ENCODE measurements at places on chromosomes 1 and 21.

- peak; percentile 7 for DNase-seq
These were observed 52.9 kb upstream of the CD46 start for GRCh38 chr1:207698822-207699483.

GRCh38 chr1:52238474-52238873 is 96.6 kb downstream of the ZFYVE9 start:
- no peak for DNase-seq

- DNase-seq: no peak
These were observed 7.9 kb upstream of the LORICRIN start for GRCh38 chr1:153251562-153251961.

- DNase-seq: no peak
These were observed 2.0 kb upstream of the INPP5B start for GRCh38 chr1:37948841-37949240.

- DNase-seq: peak; percentile 98
These were observed 38.5 kb downstream of the IER5 start for GRCh38 chr1:181126871-181127587.

DNA sequence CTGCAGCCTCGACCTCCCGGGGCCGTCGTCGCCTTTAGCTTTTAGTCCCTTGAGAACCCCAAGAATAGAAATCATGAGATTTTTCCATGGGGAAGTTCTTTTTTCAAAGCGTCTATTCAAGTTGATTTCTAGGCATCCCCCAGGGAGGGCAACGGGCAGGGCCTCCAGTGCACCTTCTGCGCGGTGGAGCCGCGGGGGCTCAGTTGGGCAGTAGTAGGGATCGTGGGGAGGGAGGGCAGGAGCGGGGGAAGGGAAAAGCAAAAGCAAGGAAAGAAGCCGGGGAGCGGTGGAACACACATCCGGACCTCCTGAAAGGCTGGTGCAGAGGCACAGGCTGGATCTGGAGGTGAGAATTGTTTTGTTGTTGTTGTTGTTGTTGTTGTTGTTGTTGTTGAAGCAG is 103.4 kb downstream of the PPIAL4G start:
- no peak for DNase-seq

DNA sequence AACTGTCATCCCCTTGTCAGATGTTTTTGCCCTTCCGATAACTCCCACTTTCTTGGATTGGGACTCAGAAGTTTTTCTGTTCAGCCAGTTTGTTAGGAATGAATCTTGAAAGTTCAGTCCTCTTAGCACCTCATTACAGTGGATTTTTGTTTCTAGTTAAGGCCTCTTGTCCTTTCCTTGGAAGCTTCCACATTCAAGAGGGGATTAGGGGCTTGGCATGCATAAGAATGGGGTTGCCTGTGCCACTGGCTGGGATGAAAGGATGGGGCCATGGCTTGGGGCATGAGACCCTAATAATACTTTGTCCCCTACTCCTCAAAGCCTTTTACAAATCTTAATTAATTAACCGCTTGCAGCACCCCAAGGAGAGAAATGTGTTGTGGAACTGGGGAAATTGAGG is 2.4 kb upstream of the DHDDS start:
- no peak for DNase-seq

- no peak for DNase-seq
These were observed 99.3 kb downstream of the NPHS2 start for GRCh38 chr1:179476484-179476883.

DNA sequence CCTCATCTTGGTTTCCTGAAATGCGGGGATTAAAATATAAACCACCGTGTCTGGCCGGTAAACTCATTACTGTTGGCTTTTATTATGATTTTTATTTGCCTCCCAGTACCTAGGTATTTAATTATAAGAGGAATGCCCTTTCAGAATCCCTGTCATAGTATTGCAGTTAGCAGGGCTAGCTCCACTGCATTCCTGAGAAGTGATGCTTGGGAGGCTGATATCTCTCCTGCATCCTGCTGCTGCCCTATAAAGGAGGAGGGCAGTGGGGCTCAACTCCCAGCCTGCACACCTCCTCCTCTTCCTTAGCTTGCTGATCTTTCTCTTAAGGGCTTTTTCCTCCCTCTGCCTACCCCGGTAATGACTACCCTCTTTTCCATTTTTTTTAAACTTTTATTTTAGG is 19.9 kb upstream of the DISC1 start:
- DNase-seq: no peak

DNA sequence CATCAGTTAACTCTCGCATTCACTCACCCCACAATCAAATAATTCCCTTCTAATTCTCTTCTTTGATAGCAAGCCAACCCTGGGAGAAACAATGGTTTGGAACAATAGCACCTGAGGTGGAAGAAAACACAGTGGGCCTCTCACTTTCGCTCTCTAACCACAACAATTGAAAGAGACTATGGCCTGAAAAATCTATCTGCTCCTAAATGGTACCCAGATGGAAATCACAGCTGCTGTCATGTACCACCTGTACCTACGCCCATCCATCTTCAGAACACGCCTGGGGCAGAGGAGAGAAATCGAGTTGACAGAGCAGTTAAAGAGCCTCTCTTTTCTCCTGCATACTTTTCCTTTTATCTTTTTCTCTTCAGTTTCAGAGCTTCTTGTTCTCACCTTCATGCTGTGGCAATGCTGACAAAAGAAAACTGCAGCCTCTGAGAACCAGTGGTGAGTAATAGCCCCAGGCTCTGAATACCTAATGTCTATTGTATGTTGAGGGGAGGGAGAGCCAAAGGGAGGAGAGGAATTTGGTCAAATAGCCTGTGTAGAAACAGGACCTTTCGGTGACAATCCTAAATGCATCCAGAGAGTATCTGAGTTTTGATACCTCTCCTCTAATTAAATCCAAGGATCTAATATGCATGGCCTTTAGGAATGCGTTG is 57.7 kb downstream of the ZC3H11B start:
- DNase-seq: no peak

GRCh38 chr1:230377324-230377723 is 48.8 kb downstream of the PGBD5 start:
- no peak for DNase-seq

- no peak for DNase-seq
These were observed 321.5 kb upstream of the FAM78B start for GRCh38 chr1:166488327-166488726.

DNA sequence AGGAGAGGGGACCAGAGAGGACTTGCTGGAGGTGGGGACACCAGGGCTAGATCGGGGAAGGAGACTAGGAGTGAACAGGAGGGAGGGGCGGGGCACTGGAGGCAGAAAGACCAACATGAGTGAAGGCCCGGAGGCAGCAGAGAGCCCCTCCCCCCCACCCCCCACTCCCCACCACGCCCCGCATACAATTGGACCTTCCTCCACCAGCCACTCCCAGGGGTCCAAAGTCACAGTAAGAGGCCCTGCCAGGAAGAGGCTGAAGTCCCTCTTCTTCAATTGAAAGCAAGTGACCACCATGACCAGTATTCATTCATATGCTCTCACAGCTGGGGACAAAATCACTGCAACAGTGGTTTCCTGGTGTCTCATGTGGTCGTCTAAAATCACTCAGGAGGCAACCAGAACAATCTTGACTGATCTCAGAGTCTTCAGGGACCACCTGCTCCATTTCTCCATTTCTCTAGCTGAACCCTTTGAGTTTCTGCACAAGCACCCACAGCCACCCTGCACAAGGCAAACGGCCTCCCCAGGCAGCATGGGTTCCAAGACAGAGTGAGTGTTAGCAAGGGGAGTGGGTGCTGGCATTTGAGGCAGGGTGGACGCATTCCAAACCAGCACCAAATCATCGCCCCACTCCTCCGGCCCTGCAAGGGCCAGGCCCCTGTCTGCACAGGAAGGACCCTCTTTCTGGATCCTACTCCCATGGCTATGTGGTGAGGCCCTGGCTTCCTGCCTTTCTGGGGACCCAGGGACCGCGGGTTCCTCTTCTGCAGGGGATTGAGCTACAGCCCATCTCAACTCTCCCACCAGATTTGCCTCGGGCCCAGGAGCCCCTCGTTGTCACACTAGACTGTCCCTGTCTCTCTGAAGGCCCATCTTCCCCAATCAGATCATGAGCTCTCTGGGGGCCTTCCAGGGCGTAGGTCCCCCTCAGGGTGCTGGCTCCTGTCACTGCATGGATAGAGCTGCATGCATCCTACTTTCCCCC is 17.0 kb downstream of the LAPTM5 start:
- no peak for DNase-seq

GRCh38 chr1:39829791-39830533 is 41.3 kb upstream of the BMP8B start:
- DNase-seq: no peak

DNA sequence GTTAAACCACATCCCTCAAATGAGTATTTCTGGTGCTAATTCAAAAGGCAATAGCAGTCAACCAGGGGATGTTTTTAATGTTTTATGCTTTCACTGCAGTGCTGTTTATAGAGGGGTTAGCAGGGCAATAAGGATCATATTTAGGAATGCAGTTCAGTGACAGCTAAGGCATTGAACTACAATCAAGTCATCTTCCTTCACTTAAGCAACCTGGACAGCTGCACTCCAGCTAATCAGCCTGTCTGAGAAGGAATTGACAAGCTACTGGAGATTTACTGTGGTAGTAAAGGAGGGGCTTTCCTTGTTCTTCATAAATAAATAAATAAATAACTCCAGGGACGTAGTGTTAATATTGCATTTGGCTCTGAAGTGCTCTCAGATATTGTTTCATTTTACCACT is 93.9 kb downstream of the DAB1 start:
- DNase-seq: no peak

DNA sequence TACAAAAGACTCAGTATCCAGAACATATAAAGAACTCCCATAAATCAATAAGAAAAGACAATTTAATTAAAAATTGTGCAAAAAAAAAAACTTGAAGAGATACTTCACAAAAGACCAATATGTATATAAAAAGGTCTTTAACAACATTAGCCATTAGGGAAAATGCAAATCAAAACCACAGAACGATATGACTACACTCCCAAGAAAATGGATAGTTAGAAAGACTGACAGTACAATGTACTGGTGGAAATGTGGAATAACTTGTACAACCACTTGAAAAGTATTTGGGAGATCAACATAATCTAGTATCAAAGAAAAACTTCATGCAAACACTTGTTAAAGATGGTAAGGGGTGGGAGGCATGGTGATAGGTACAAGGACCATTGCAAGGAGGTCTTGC is 3.9 kb upstream of the CLCA1 start:
- no peak for DNase-seq

DNA sequence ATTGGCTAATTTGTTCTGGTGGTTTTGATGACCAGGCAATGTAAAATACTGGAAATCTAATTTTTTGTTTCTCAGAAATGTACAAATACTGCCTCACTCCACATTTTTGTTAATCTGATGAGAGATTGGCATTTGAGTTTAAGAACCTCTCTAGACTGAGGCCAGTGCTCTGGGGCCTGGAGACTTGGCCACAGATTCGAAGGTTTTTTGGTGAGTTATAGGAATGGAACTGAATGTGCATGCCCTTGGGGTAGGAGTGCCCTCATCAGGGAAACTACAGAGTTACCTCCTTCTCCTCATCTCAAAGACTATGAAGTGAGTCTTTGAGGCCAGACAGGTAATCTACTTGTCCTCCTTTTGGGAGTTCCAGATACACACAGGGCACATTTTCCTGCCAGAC is 347.9 kb downstream of the LTN1 start:
- DNase-seq: no peak

DNA sequence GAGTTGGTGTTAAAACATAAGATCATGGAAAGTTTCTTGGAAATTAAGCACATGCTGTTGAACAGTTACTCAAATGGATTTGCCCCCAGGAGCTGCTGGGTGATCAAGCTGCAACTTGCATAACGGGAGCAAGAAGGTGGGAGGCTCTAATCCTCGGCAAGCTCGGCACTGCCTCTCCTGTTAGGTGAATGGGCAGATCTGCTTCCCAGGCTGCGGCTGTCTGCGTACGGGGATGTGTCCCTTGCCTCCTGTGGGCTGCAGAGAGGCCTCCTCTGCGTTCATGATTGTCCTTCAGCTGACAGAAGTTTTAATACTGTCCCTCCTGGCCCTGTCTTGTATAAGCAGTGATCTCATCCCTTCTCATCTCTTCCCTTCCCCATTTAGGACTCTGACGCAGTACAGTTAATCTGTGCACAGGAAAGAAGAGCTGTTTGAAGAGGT is 36.7 kb downstream of the ATP1A1 start:
- DNase-seq: no peak

DNA sequence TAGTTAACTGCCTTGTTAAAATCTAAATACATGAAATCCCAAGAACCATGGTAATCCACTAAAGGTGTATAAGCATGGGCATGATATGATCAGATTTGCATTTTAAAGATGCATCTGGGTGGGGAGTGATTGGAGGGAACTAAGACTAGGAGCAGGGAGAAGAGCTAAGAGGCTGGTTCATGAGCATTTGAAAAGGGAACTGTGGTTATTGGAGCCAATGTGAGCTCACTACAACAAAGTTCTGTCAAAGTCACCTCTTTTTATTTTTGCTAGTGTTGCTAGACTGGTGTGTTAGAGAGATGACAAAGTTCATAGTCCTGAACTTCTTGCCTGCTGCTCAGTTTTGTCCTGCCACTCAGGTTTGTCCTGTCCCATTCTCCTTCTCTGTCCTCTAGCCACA is 67.1 kb upstream of the LRRC8D start:
- DNase-seq: no peak

DNA sequence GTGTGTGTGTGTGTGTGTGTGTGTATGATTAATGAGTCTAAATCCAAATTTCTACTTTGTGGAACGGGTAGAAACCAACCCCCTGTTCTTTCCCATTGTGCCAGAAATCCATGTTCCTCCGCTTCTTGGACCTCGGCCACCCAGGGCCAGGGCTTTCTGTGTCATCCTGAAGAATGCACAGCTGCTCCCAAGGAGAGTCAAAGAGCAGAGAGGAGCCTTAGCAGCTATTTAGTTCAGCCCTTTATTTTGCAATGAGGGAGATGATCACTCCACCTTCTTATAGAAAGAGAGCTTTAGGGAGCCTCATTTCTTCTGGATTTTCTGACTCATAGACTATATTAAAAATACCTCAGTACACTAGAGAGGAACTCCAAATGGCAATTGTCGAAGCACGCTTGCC is 489.3 kb upstream of the VAMP3 start:
- DNase-seq: no peak

DNA sequence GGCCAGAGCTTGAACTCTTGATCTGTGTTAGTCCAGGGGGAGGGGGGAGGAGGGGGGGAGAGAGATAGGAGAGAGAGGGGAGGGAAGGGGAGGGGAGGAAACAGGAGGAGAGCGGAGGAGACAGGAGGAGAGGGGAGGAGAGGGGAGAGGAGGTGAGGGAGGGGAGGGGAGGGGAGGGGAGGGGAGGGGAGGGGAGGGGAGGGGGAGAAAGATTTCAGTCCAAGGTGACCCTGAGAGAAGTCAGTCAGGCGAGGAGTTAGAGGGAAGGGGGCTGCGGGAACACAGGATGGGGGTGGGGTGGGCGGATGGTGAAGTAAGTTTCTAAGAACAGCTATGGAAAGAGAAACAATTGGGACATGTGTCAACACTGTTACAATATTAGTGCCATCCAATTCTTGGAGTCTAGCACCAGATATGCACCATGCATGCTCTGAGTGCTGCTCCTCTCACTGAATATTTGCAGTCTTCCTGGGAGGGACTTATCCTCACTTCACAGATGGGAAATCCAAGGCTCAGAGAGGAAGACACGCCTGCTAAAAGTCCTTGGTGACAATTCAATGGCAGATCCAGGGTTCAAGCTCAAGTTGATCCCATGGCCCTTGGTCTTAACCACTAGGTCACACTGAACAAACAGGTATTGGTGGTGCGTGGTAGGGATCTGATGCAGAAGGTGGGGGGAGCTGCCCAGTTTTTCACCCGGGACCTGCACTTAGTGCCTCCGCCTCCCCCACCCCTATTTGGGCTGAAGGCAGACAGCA is 42.5 kb upstream of the ECE1 start:
- no peak for DNase-seq

GRCh38 chr1:4318720-4319119 is 335.7 kb upstream of the AJAP1 start:
- DNase-seq: no peak

- DNase-seq: no peak
These were observed 67.5 kb upstream of the GFI1 start for GRCh38 chr1:92554216-92554615.

Measured in NCI-H187 (cell line).